ENCODE measurements at places on chromosomes 13 and 19. TPM values are rescaled to one million over a fixed set of nuclear protein-coding genes. Genes with fewer than 3 reads are reported as not detected.
A peak's percentile ranks its signal among the peaks of the same experiment; 100 is the strongest.

NLRP4 gene
- 0.06 TPM for total RNA-seq

GRCh38 chr13:110209950-110210603 lies 96.9 kb downstream of the COL4A1 start:
- H3K4me3 ChIP-seq: no peak overlapping the region
- no peaks in the 10 kb centered on the region for H3K4me1 ChIP-seq
- peaks cover 6% of the 10 kb centered on the region for H3K36me3 ChIP-seq
- DNase-seq: peak; percentile 32
- H3K27me3 ChIP-seq: no peaks in the 10 kb centered on the region

- no peak overlapping the region for H3K4me3 ChIP-seq
- H3K27me3 ChIP-seq: no peaks in the 10 kb centered on the region
- no peak for DNase-seq
- peaks cover 45% of the 10 kb centered on the region for H3K36me3 ChIP-seq
Measured at GRCh38 chr13:49183672-49184325, 36.3 kb upstream of the MLNR start.

- DNase-seq: no peak
- no peak overlapping the region for H3K27ac ChIP-seq
- H3K4me1 ChIP-seq: no peaks in the 10 kb centered on the region
- H3K4me3 ChIP-seq: no peak overlapping the region
- H3K27me3 ChIP-seq: no peaks in the 10 kb centered on the region
Measured at GRCh38 chr13:97338571-97338970, 95.4 kb upstream of the RAP2A start.

GRCh38 chr13:100438059-100438788 lies 150.4 kb downstream of the GGACT start:
- no peak overlapping the region for H3K27ac ChIP-seq
- H3K36me3 ChIP-seq: no peaks in the 10 kb centered on the region
- H3K4me1 ChIP-seq: no peaks in the 10 kb centered on the region
- no peak for DNase-seq
- no peaks in the 10 kb centered on the region for H3K27me3 ChIP-seq

- H3K27me3 ChIP-seq: peaks cover 63% of the 10 kb centered on the region
- H3K27ac ChIP-seq: no peak overlapping the region
- H3K36me3 ChIP-seq: no peaks in the 10 kb centered on the region
- H3K4me3 ChIP-seq: no peak overlapping the region
- no peak for DNase-seq
- no peaks in the 10 kb centered on the region for H3K4me1 ChIP-seq
Measured at GRCh38 chr19:49437231-49437630, 4.1 kb downstream of the SLC17A7 start.

DNA sequence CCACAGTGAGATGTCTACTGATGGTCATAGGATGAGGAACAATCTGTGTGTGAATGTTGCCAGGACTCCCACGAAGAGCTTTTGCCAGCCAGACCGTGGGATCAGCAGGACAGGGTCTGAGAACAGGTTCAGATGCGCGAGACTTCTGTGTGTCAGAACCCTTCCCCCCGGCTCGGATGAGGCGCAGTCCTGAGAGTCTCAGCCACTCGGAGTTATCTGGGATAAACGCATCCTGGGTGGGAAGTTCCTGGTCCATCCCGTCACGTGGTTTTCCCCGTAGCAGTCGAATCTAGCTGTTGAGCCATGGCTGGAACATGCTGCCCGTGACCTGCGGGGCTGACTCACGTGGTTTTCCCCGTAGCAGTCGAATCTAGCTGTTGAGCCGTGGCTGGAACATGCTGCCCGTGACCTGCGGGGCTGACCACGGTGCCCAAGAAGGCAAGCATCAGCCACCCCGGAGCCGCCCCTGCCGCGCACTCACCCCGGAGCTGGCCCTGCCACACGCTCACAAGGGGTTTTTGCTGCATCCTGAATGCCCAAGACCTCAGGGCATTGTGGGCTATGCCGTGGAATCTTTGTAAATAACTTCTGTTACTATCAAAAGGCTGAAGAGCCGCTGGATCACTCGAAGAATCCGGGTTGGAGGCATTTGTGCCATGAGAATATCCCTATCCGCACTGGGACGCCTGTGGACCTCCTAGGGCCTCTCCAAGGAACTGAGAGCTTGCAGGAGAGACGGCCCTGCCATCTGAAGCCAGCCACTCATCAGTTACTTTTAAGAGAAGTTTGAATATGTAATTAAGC lies 130.8 kb upstream of the MCF2L start:
- H3K4me1 ChIP-seq: no peaks in the 10 kb centered on the region
- H3K27ac ChIP-seq: no peak overlapping the region
- no peak overlapping the region for H3K4me3 ChIP-seq
- peaks cover 2% of the 10 kb centered on the region for H3K36me3 ChIP-seq
- H3K27me3 ChIP-seq: no peaks in the 10 kb centered on the region
